ENCODE measurements at places on chromosomes 12 and 14.
A peak's percentile ranks its signal among the peaks of the same experiment; 100 is the strongest.

DNA sequence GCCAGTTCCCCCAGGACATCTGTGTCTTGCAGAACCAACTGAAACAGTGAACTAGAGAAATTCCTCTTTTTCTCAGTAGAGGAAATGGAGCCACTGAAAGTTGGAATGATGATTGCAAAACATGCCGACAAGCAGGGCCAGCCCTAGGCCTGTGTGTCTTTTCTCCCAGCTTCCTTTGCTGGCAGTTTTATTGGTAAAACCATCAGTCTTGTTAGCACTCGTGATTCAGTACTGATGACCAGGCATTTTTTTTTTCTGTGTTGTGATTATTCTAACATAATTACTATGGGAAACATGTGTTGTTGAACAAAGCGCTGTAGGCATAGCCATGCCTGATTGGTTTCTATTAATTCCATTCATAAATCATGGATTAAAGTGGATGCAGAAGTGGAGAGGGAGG, 620.7 kb downstream of the AACS start:
- DNase-seq, result no peak

DNA sequence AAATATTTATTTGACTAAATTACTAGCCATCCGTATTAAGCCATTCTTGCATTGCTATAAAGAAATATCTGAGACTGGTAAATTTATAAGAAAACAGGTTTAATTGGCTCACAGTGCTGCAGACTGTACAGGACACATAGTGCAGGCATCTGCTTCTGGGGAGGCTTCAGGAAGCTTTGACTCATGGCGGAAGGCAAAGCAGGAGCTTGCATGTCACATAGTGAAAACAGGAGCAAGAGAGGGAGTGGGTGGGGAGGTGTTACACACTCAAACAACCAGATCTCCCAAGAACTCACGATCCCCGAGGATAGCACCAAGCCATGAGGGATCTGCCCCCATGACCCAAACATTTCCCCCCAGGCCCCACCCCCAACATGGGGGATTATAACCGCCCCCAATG, 26.7 kb upstream of the RAB21 start:
- DNase-seq, result no peak

DNA sequence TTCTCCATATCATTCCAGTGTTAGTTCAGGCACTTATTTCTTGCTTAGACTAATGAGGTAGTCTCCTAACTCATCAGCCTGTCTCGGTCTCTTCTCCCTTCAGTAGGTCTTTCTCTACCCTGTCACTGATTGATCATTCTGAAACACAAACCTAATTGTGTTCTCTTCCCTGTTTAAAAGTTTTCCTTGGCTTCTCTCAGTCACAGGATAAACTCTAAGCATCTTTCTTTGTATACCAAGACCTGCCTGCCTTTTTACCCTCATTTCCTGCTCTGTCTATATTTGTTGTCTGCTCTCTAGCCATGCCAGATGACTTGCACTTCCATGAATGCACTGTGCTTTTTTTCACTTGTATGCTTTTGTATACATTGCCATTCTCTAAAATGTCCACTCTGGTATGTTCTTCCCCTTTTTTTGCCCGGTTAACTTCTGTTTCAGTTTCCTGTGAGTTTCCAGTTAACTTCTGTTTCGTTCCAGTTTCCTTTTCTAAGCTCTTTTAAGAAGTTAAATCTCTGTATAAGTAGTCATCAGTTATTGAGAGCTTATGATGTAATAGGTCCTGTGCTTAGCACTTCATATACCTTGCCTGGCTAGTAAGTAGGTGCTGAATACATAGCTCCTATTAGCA, 12.8 kb downstream of the DIP2B start:
- peak; percentile 89 for DNase-seq

GRCh38 chr12:38162013-38162412, 154.6 kb upstream of the ALG10B start:
- DNase-seq, result no peak

- DNase-seq, result no peak
These were observed 78.1 kb upstream of the GALNT9 start for GRCh38 chr12:132407451-132407961.

DNA sequence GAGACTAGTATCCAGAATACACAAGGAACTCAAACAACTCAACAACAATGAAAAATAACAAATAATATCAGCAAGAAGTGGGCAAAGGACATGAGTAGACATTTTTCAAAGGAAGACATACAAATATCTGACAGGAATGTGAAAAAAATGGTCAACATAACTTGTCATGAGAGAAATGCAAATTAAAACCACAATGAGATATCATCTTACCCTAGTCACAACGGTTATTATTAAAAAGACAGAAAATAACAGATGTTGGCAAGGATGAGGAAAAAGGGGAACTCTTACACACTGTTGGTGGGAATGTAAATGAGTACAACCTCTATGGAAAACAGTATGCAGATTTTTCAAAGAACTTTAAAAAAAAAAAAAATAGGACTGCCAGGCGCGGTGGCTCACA, 20.4 kb downstream of the VWF start:
- DNase-seq, result peak; percentile 40

GRCh38 chr12:73413051-73413450, 1124.6 kb upstream of the ATXN7L3B start:
- DNase-seq, result no peak

DNA sequence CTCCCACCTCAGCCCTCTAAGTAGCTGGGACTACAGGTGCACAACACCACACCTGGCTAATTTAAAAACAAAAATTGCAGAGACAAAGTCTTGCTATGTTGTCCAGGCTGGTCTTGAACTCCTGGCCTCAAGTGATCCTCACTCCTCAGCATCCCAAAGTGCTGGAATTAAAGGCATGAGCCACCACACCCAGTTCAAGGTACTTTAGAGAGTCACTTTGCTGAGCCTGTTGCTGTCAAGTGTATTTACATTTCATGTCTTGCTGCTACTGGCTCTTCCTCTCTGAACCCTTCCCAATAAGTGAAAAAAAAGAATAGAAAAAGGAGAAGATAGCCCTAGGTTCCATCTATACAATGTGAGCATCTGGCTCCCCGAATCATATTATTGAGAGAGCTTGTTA, 38.4 kb downstream of the SLCO1A2 start:
- peak; percentile 48 for DNase-seq

DNA sequence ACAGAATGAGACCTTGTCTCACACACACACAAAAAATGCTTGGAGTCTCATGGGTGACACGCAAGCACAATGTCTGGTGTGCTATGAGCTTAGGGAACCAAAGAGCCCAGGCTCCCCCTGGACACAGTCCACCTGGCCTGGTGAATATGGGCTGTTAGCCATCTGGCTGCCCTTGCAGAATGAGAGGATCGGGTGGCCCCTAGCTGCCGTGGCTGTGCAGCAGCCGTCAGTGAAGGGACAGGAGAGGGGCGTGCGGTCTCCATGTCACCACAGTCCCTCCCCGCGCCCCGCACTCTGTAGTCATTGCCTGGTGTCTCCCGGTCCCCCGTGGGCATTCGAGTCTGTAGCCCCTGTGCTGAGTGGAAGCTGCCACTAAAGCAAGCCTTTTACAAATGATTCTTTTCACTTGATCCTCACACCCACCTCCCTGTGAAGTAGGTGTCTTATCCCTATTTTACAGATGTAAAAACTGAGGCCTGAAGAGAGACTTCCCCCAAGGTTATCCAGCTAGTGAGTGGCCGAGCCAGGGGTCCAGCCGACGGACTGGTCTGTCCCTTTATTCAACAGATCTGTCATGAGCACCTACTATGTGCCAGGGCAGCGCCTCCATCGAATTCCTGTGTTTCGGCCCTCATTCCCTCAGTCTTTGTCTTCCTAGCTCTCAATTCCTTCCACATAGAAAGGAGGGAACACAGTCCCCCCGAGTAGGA, 18.8 kb downstream of the MVK start:
- no peak for DNase-seq

GRCh38 chr12:106001837-106002218, 136.9 kb downstream of the NUAK1 start:
- DNase-seq, result no peak

- peak; percentile 20 for DNase-seq
These were observed 61.2 kb upstream of the OTOGL start for GRCh38 chr12:80038062-80038560.

GRCh38 chr12:75978677-75979076, 52.9 kb downstream of the PHLDA1 start:
- no peak for DNase-seq

- DNase-seq, result no peak
These were observed 7.1 kb downstream of the MAP3K12 start for GRCh38 chr12:53492188-53492587.

DNA sequence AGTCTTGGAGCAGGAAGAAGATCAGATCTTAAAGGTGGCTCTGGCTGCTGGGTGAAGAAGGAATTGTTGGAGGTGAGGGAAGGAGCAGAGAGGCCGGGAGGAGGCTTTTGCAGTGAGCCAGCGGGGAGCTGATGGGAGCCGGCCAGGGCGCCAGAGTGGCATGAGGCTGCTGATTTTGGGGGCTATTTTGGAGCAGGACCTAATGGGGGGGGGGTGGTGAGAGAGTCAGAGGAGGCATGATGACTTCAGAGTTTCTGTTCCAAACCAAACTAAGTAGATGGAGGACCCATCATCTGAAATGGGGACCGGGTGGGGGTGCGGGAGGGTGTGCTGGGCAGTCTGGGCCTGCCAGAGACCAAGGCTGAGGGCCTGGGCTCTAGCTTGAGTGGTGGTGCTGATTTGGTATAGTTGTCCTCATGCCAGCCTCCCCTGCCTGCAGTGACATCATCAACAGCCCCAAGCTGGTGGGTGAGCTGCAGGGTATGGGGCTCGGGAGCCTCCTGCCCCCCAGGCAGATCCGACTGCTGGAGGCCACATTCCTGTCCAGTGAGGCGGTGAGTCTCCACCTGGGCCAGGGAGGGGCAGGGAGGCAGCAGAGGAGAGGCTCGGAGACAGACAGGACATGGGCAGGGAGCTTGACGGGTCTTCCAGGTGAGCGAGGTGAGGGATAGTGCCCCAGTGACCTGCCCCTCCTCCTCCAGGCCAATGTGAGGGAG, 6.2 kb downstream of the TNFAIP2 start:
- DNase-seq, result no peak

GRCh38 chr12:16605642-16606116, 283 bp downstream of the LMO3 start:
- no peak for DNase-seq

DNA sequence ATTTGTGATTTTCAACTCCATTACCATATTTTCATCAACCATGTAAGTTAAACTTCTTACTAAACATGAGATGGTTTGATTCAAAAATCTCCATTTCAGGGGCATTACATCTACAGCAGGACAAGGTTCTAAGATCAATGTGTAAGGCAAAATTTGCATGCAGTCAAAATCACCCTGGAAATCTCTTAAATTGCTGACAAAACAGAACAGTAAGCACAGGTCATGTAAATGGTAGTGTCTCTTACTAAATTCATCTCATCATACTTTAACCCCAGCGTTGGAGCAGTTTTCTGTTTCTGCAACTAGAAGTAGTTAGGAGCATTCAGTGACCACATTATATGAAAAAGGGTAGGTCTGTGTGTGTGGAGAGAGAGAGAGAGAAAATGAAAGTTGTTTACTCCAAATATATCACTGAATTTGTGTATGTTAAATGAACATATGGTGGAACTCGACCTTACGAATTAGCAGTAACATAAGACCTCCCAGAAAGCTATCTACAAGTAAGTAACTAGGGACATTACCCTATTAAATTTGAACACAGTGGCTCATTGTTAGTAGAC, 227.5 kb downstream of the SSPN start:
- DNase-seq, result peak; percentile 65

DNA sequence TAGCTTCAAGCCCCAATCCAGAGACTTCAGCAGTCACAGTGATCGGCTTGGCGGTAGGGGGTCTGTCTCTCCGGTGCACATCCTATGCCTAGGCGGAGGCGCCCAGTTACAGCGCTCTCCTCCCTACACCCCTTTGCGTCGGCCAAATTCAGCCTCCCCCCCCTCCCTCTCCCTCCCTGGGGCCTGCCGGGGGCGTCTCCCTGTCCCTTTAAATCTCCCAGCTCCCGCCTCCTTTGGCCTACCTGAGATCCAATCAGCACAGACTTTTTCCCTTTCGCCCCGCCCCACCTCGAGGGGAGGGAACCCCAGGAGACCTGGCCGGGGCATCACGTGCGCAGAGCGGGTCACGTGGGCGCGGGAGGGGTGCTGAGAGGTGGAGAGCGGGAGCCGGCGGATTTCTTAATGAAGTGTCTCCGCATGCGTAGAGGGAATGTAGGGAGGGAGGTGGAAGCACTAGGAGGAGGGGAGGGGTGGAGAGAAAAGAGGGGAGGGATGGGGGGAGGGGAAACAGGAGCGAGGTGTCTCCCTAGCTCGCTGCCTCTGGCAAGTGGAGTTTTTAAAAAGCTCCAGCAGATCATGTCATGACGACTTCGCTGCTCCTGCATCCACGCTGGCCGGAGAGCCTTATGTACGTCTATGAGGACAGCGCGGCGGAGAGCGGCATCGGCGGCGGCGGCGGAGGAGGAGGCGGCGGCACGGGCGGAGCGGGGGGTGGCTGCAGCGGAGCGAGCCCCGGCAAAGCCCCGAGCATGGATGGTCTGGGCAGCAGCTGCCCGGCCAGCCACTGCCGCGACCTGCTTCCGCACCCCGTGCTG, at the start of gene HOXC13:
HOXC13 (plus strand) TSS at position 506 of the 815 bp plus-strand sequence; CDS start at position 582, 76 bp downstream.
- no peak for DNase-seq

DNA sequence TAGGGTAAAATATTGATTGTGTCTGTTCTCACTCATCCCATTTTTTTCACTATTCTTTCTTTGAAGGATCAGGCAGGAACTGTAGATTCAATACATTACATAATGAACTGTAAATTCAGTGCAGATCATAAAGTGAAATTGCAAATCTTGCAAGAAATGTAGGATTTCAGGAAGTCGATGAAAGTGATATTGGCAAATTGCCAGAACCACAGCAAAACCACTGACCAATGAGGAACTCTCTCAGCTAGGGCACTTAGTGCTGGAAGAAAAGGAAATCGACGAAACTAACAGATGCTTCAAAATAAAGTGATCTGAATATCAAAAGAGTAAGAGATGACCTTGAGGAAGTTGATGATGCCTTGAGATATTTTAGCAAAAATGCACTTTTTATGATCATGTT, 157.6 kb downstream of the AACS start:
- peak; percentile 65 for DNase-seq

DNA sequence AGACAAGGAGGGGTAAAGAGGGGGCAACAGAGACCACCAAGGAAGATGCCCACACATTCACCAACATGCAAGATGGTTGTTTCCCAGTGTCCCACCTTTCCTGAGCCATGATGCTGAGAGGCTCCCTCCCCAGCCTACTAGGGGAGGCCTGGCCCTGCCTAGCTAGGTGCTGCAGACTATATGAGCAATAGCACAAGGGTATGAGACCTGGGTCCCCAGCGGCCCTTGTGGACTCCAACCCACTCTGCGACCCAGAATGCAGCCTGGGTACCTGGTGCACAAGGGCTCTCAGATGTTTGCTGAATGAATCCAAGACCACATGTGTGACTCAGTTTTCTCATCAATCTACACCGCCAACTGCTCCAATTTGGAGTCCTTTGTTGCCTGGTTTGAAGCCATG, 13.9 kb downstream of the TGFB3 start:
- no peak for DNase-seq

DNA sequence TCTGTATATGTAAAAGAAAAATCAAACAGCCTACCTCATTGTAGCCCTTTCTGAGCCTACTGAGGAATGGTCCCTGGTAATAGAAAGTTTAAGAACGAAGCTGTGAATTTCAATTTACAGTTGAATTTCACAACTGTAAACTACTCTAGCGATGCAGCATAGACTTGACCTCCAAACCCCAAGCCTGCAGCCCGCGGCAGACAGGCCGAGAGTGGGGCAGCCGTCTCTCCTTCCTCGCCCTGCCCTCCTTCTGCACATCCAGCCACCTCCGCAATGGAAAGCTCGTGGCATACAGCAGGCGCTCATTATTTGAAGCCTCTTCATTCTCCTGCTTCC, 15.3 kb downstream of the RNASE2 start:
- no peak for DNase-seq

- no peak for DNase-seq
These were observed 122.5 kb downstream of the PHLDA1 start for GRCh38 chr12:75908961-75909605.

Measured in OCI-M1 (cell line).